Activated CD4-positive, alpha-beta T cell treated with anti-CD3 and anti-CD28 coated beads, Interleukin-2, amount 50 U/mL, for 1 hour (primary cell): ENCODE measurements at places on chromosomes 16 and 17.
A peak's percentile ranks its signal among the peaks of the same experiment; 100 is the strongest.

- no peak for DNase-seq
These were observed 8.8 kb downstream of the CTRB1 start for GRCh38 chr16:75227361-75228142.

DNA sequence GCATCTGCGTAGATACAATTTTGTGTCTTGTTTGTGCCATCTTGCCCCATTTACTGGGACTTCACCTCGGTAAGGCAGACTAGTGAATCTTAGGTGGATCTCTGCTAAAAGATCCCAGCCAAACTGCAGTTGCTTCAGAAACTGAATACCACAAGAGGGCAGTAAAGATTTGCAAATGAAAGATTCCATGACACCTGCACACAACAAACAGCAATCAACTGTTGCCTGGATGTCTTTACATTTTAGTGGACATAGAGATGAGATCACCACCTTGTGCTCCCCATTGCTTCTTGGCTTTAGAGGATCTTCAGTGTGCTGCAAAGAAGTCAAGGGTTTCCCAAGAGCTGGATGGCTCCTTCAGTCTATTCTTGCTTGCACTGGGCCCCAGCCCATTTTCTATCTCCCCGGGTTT, 119.2 kb upstream of the CACNG5 start:
- no peak for DNase-seq

DNA sequence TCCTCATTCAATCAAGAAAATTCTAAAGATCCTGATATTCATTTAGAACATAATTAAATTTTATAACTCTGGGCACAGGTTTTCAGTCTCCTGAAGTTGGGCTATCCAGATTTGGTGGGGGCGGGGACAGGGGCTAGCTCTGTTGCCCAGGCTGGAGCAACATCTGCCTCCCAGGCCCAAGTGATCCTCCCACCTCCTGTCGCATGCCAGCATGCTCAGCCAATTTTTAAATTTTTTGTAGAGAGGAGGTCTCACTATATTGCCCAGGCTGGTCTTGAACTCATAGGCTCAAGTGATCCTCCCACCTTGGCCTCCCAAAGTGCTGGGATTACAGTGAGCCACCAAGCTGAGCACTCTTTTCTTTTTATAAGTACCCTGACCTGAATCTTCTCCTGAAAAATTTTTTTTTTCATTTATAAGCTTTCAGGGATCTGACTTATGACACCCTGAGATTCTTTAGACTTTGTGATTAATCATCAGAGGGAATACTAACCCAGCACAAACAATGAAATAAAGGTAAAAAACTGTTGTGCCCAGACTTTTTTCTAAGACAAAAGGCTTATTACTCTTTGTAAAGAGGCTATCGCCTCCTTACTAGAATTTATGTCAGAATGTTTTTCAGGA, 62.6 kb downstream of the TUBD1 start:
- no peak for DNase-seq

- no peak for DNase-seq
These were observed 474.8 kb downstream of the KCNJ2 start for GRCh38 chr17:70644096-70644495.

DNA sequence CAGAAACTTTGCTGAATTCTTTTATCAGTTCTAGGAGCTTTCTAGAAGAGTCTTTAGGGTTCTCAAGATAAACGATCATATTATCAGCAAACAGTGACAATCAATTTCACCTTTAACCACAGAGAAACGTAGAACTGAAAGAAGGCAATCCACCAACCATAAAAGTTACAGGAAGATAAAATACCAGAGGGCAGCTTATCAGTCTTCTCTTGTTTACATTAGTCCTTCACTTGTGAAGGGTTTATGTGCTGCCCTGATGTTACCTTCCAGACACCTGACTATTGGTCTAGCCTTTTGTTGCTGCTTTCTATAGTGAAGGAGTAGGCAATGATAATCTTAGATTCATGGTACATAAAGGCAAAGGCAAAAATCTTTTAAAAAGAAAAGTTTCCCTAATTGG, 73.2 kb upstream of the EFCAB3 start:
- DNase-seq, result no peak

GRCh38 chr17:17395246-17395802, 81.5 kb upstream of the MED9 start:
- DNase-seq, result no peak

- no peak for DNase-seq
These were observed 24.9 kb downstream of the CBFB start for GRCh38 chr16:67053767-67054334.

DNA sequence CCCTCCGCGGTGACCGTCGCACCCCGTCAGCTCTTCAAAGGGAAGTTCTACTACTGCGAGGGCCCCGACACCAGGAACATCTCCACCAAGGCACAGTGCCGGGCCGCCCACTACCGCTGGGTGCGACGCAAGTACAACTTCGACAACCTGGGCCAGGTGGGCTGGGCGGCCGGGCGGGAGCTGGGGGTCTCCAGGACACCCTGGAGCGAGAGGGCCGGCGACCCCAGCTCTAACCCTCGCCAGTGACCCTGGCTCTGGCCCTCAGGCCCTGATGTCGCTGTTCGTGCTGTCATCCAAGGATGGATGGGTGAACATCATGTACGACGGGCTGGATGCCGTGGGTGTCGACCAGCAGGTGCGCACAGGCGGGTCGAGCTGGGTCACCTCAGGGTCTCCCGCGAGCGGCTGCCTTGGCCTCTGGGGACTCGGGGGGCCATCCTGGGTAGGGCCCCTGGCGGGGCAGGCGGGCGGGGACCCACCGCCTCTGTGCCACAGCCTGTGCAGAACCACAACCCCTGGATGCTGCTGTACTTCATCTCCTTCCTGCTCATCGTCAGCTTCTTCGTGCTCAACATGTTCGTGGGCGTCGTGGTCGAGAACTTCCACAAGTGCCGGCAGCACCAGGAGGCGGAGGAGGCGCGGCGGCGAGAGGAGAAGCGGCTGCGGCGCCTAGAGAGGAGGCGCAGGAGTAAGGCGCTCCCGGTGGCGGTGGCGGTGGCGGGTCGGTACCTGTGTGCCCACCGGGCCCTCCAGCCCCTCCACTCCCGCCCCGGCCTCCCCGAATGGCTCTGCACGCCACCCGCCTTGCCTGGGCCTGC, 13.4 kb downstream of the TPSG1 start:
- DNase-seq, result no peak

GRCh38 chr17:39146273-39146672, 5.2 kb downstream of the PLXDC1 start:
- DNase-seq, result no peak

DNA sequence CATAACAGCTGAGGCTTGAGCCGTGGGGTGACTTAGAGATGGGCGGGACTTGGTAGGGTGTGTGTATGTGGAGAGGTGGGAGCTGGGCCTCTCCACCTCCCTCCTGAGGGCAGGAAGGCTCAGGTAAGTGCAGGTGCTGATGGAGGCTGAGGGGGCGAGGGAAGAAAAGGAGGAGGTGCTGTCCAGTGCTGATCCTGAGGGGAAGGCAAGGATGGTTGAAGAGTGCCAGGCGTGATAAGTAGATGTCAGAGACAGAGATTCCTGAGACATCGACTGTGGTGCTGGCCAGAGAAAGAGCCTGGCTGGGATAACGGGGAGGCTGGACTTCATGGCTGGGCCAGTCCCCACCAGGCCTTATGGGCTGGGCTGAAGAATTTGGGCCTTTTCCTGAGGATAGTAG, 159.1 kb downstream of the SDK2 start:
- no peak for DNase-seq

DNA sequence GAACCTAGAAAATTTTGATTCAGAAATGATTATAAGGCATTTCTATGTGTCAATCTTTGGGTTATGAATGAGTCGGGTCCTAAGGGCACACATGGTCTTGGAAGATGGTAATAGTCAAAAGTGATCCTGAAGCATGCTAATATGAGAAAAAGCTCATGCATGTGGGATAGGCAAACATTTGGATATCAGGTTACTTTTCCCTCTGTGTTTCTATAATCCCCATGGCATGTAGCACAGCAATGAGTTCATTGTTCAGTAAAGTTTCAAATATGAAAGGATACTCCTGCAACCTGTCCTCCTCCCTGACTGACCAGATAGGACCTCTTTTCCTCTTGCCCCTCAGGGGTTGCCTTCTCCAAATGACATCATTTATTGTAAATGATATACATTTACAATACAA, 249.9 kb upstream of the MON1B start:
- DNase-seq, result no peak

DNA sequence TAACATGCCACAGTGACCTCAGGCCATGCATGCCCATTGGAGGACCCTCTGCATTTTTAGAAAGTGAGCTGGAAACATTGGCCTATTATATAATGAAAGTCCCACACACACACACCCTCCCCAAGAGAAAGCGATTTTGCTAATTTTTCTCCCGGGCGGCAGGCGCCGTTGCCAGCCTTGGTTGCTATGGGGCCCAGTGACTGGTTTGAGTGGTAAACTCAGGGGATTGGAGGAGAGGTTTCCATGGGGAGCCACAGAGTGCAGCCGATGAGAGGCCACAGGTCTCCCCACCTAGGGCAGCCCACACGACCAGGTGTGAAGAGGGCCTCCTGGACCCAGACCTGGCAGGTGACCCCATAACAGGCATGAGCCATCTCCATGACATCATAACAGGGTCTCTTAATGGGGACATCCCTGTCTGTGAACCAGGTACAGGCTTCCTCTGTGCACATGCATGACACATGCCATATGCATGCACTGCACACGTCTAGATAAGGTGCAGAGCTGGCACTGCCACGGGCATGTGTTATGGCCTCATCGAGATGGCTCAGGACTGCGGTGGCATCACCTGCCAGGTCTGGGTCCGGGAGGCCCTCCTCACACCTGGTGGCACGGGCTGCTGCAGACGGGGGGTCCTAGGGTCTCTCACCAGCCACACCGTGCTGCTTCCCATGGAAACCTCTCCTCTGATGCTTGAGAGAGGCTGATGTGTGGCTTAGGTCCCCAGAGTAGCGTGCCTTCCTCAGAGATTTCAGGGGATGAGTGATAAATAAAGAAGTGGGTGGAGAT, 144.1 kb downstream of the RBFOX3 start:
- DNase-seq, result no peak

DNA sequence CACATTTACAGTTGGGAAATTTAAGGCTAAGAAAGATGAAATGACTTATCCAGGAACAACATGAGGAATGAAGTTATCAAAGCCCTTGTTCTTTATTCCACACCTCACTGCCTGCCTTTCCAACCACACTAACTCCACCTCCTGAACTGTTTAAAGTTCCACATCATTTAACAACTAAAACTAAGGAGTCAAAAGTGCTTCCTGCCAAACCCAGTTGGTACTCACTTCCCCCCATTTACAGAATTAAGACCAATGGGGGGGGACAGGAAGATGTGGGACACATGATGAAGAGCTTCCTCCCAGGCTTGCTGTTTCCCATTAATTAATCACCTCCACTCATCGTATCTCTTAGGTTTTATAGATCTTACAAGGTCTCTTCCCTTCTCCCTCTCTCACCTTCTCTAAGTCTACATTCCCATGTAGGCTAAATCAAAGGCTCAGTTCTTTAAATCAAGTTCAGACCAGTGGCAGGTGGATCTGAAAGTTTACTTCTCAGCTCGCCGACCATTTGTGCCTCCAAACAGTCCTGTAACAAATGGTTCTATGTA, 19.2 kb upstream of the TMEM101 start:
- DNase-seq, result no peak

GRCh38 chr17:76085731-76086366, 6.9 kb downstream of the ZACN start:
- no peak for DNase-seq

DNA sequence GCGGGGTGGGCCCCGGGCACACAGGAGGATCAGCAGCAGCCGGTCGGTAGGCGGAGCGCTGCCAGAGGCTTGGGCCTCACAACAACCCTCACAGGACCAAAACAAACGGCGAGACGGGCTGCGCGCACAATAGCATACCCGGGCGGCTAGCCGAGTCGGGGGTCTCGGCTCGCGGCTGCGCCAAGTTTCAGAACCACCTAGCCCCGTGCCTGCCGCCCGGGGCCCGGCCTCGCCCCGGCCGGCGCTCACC, 732 bp downstream of the ULK2 start:
- DNase-seq, result peak; percentile 46

GRCh38 chr16:3816326-3816725, 64.2 kb downstream of the CREBBP start:
- no peak for DNase-seq

DNA sequence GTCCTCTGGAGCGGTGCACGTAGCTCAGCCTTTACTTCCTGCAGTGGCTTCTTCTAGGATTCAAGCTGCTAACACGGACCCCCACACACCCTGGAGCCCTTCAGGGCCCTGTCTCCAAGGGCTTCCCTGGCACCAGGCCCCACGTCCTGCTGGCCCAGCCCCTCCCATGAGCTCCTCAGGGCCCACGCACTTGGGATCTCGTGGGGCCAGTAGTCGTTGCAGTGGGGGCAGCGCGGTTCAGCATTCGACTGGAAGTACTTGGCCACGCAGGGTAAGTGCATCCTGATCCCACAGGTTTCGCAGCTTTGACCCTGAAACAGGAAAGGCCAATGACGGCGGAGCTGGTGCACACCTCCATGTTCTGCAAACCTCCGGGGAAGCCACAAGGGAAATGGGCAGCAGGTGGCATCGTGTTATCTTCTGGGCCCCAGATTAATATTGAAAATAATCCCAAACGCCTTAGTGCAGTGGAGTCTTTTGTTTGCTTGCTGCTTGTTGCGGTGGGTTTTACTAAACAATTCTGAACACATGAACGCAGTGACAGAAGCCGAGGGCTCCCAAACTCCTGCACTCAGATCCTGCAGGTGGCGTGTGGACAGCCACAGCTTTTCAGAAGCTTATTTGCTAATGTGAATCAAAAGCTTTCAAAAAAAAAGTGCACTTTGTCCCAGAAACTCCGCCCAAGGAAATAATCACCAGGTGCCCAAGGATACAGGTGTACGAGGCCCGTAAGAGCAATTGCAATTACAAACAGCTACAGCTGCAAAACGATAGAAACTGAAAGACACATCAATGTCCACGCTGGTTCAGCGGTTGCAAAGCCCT, 22.4 kb downstream of the KDM8 start:
- DNase-seq, result no peak

GRCh38 chr17:81200695-81201580, 21.8 kb downstream of the CEP131 start:
- peak; percentile 9 for DNase-seq

GRCh38 chr16:49556249-49556605, 182.6 kb downstream of the C16orf78 start:
- no peak for DNase-seq

DNA sequence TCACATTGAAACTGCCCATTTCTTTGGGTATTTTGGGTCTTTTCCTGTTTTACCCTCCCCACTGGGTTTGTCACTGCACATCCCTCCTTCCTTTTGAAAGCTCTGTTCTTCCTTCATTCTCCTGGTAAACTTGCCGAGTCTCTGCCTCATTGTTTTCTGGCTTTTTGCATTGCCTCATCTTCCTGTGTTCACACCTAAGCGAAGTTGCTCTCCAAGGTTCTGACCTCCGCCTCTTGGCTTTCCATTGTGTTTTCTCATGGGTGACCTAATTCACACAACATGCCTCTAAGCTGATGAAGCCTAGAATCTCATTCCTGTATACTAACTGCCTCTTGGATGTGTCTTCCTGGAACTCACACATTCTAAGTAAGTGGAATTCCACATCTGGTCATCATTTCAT, 1096.1 kb upstream of the EEF2KMT start:
- no peak for DNase-seq

DNA sequence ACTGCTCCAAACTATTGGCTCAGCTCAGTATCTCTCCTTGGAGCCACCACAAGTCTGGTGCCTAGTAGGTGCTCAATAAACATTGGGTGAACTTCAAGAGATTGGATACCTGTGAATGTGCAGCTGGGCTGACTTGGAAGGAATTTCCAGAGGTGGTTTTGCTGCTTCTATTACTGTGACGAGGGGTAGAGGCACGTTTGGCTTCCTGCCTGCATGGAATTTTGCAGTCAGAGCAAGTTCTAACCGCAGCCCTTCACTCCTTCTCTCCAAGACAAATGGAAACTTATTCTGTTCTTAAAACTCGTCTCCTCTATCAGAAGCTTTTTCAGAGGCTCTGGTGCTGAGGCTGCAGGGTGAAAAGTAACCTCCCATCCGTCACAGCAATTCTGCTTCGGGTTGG, 342.5 kb downstream of the CPPED1 start:
- no peak for DNase-seq
